ENCODE measurements at places on chromosomes 6 and 20.
A peak's percentile ranks its signal among the peaks of the same experiment; 100 is the strongest.

DNA sequence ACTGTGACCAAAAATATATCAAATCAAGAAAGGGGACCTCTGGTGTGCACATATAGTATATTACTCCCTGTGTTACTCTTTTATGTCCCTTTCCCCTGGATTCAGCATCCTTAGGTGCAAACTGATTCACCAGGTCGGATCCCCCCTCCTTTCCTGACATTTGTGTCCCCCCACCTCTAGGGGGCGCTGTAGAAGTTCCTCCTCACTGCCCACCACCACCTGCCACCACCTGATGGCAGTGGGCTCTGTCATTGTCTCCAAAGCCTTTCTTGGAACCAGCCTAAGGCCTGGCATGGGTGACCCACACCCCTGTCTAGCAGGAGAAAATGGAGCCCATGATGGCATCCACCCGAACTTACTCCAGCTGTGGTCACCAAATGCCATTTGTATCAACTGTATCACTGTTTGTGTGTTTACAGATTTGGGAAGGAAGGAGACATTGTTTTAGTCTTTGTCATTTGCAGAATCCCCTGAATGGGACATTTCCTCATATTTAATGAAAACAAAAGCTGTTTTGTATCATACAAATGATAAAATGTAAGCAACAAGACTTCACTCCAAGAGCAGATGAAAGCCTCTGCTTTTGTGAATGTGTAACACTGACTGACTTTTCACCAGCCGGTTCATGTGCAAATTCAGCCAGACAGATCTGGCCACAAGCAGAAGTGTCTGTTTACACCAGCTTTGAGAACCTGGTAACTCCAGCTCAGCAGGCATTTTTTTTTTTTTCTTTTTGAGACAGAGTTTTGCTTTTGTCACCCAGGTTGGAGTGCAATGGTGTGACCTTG is 66.2 kb downstream of the ARMC2 start:
- DNase-seq: no peak

DNA sequence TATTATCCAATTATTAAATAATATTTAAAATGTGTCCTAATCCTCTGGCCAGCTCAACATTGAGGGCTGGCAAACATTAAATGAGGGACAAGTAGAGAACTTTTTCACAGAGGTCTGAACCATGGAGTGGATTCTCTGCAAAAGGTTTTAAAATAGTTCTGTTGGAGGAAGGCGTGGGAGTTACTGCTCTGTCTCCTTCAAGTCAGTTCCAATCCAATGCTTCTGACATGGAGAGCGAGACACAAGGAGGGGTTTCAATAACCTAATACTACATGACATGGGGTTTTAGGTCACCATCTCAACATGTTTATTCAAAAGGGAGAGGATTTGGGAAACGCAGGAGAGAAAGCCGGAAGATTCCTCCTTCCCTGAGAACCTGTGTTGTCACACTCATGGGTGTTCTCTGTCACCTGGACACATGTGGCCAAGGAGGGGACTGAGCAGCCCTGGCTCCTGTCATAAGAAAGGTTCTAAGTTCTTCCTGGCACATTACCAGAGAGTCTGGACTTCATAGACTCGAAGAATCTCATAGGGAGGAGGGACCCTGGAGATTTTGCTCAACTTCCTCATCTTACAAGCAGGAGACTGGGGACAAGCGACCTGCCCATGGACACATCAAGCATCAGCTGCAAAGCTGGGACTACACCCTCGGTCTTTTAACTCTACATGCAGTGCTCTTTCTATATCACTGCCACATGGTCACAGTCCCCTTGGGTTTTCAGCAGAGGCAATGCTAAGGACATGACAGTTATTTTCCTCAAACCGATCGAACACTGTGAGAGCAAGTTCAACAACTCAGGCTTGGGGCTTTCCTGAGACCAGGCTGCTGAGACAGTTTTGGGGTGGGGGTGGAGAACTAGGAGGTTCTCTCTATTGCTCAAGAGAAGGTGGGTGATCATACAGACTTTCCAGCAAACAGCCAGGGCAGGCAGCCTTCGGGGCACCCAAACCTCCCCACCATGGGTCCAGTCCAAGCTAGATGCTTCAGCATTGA is 38.6 kb downstream of the PRDM1 start:
- no peak for DNase-seq

DNA sequence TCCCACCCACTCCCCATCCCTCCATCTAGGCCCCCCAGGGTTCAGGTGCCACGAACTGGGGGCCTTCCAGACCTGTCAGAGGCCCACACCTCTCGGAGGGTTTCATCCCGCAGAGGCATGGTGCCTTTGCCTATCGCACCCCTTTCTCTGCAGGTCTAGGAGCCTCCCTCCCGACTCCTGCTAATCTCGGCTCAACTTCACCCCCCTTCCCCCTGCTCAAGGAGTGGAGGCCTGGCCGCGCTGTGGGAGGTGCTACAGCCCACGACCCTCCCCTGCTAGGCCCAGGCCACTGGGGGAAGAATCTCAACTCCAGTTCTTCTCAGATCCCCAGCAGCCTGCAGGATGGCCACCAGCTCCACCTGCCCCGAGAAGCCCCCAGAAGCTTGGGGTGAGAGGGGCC is at the start of gene TULP1:
TSS of gene TULP1 (minus strand) at position 157 of the 400 bp plus-strand sequence. CDS start at position 119, 38 bp downstream.
- no peak for DNase-seq

- DNase-seq: no peak
Measured at GRCh38 chr20:50429412-50429811, 80.8 kb upstream of the PTPN1 start.

GRCh38 chr6:54578261-54578660 is 268.3 kb upstream of the FAM83B start:
- no peak for DNase-seq

GRCh38 chr20:35166242-35166830 is 5.5 kb upstream of the PROCR start:
- DNase-seq: peak; percentile 62

DNA sequence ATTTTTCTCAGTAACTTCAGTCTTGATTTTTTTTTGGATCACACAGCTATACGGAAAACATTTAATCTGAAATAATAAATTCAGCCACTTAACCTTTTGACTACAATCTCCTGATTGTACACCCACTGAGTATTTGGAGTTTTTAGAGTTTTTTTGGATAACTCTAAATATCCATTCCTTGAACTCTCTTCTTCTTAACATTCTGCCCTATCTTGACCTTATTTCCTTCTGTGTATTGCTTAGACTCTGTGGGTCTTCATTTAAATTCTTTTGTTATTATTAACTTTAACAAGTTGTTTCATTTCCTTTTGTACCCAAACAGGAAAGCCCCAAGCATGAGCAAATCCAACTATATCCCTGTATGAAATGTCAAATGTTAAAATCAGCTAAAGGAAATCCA is 170.2 kb upstream of the PTCHD4 start:
- no peak for DNase-seq

DNA sequence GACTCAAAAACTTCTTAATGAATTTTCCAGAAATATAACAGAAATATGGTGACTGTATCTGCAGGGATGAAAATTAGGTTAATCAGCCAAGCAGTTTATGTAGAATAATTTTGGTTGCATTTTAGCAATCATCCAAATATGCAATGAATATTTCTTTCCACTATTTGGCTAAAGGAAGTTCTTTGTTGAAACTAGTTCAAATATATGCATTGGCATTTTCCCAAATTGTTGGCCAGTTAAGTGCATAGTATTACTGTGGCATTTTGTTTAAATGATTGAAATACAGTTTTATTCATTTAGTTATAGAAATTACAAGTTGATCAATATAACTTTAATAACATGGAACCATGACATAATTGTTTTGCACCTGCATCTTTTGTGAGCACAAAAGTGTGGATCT is 115.5 kb downstream of the DOK5 start:
- no peak for DNase-seq

DNA sequence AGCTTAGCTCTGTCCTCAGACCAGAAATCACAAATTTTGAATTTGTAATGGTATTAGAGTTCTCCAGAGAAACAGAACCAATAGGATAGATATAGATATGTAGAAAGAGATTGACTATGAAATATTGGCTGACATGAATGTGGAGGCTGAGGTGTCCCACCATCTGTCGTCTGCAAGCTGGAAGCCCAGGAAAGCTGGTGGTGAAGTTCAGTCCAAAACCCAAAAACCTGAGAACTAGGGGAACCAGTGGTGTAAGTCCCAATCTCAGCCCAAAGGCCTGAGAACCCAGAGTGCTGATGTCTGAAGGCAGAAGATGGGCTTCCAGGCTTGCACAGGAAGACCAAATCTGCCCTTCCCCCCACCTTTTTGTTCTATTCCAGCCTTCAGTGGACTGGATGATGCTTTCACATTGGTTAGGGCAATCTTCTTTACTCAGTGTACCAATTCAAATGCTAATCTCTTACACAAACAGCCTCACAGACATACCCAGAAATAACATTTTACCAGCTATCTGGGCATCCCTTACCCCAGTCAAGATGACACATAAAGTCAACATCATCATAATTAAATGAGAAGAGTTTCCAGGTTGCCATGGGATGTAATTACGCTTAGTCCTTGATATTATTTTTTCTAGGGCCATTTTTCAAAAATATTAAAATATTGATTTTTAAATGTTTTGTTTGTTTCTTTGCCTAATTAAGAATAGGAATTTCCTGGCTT is 570.8 kb downstream of the UTRN start:
- DNase-seq: no peak

DNA sequence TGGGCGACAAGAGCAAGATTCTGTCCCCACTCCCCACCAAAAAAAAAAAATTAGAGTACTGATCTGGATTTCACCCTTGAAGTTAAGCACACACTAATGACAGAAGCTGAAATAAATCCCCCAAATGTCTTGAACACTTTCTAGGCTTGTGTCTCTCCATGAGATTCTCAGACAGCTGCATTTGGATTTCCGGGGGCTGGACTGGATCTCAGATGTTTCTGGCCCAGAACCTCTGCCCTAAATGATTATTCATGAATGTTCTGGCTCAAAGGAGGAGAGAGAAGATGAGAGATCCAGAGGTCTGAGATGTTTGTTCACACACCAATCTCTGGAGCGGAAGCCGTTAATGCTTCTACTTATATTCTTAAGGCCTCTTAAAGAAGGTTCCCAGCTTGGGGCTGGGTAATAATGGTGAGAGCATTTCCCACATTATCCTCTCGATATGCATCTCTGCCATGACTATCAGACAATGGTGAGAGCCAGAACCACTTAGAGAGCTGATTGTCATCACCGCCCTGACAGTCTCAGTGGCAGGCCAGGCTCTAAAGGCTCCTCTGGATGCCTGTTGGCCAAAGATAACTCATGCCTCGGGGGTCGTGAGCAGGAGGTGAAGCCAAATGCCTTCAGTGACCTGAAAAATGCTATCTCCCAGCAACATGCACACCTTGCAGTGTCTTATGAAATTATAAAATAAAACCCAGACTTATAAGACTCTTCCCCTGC is 127.9 kb upstream of the AGPAT4 start:
- no peak for DNase-seq

GRCh38 chr20:12201289-12201991 is 283.7 kb downstream of the BTBD3 start:
- peak; percentile 67 for DNase-seq

DNA sequence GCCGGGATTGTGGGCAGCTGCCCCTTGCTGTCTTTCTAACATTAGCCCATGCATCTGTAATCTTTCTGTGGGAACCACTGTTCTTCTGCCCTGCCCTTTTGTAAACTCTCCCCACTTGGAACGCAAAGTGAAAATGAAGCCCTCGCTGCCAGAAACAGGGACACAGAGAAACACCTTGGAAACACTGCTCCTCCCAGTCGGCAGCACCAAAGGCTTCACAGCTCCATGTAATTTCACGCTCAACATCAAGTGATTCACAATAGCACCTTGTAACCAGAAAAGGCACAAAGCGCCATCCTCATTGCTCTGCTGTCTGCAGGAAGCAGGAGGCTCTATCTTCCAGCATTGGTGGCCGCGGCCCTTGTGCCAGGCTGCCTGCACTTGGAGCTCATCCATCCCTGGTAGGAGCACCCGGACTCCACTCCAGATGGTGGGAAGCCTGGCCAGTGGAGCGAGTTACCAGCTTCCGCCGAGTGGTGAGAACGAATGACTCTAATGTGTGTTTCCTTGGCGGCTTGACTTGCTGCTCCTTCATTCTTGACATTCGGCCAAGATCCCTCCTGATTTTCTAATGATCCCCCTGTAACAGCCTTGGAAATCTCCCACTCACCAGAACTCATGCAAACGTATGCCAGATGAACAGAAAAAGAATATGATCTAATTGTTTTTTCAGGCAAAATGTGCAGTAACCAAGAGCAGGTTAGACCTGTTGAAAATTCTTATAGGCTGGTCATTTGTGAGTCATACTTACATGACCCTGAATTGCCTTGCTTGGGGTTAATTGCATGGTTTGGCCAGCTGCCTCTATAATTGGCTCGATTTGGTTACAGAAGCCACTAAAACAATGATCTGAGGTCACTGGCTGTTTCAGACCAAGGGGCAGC is 169.1 kb upstream of the CDYL start:
- peak; percentile 69 for DNase-seq

- DNase-seq: peak; percentile 16
Measured at GRCh38 chr6:44967481-44967880, 360.6 kb upstream of the RUNX2 start.

- DNase-seq: peak; percentile 1
Measured at GRCh38 chr20:37850724-37851355, 52.1 kb upstream of the VSTM2L start.

All from fibroblast of pulmonary artery (primary cell).